ENCODE measurements at places on chromosomes 1 and 21.

GRCh38 chr21:42681296-42682206 is 28.1 kb downstream of the PDE9A start:
- no peak for DNase-seq

DNA sequence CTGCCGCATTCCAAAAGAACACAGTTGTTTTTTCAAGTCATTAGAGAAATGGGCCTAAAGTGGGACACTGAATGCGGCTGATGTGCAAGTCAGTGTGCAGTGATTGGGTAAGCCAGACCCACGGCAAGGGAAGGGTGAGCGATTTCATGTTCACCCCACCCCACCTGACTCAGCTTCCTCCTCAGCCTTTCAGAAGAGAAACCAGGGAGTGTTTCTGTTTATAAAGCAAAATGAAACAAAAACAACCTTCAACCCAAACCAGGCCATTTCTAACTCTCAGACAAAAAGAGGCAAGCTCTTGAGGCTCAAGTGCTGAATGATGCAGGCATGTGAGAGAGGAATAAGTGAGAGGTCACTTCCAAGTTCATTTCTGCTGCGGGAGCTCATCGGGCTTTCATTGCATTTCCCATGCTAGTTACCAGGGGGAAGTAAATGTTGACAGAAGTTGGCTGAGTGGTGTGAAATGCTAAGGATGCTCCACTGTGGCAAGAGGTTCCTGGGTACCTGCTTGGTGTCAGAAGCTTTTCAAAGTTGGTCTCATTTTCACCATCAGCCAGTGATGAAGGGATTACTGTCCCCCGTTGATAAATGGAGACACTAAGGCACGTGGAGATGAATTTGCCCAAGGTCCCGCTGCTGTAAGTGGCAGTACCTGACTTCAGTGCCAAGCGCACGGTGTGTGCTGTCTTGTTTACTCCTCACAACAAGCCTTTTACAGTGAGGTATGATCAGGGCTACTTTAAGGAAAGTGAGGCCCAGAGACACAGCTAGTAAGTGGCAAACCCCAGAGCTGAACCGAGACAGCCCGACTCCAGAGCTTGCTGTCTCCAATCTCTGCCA is 29.1 kb downstream of the STPG1 start:
- DNase-seq = no peak

DNA sequence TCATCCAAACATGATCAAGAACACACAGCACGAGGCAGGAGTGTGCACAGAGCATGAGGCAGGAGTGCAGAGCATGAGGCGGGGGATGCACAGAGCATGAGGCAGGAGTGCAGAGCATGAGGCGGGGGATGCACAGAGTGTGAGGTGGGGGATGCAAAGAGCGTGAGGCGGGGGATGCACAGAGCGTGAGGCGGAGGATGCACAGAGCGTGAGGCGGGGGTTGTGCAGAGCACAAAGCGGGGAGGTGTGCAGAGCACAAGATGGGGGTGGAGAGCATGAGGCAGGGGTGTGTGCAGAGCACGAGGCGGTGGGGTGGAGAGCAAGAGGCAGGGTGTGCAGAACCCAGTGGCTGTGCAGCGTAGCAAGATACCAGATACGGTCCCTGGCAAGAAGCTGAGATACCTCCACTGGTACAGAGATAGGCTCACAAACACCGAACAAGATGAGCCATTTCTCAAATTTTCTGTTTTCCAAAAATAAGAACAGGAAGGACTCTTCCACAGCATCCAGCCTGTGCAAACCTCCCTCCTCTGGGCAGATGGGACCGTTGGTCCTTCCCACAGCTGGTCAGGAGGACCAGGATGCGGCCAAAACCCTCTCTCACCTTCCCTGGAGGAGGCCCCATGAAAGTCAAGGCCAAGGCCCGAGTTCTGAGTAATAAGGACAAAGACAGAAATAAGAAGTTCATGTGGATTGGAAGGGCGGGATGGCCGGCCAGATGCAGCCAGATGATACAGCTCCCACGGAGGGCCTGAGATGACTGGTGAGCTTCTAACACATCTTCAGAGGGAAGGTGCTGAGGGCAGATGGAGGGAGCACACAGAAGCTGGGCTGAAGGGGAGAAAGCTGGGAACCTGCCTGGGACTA is 12.0 kb downstream of the SPATC1L start:
- DNase-seq = no peak

DNA sequence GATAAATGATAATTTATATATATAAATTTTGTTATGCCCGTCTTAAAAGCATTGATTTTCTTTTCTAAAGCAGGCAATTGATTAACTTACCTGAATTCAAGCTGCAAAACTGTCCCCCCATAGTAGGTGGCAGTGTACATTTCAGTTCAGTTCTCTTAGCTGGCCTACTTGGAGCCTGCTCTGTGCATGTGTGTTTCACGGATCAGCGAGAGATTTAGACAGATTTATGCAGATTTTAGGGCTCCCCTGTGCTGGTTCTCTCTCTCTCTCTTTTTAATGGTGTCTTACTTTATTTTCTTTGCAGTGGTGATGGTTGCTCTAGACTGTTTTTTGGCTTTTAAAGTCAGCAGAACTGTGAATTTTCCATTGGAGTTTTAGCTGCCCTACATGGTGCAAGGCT is 30.7 kb downstream of the CLIC4 start:
- no peak for DNase-seq

DNA sequence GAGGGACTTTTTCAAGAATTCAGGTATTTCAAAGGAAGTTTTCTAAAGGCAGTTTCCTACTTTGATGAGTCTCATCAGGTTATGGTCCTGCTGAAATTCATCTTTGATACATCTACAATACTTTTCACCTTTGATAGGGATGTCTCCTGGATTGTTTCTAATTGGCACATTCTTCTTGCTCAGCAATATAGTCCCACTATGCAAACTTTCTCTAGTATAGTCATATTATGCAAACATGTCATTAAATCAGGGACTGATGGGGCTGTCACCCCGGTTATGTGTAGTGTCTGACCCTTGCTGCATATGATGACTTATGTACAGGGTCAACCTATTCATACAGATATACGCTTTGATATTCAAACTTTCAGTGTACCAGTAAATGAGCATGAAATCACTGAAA is 379 bp upstream of the FCRL1 start:
- DNase-seq = no peak

Data from AG04449 (cell line).